Activated T-cell treated with anti-CD3 and anti-CD28 coated beads, Interleukin-2, amount 50 U/mL, for 24 hours (primary cell): ENCODE measurements at places on chromosomes 12 and 14.

- no peak for DNase-seq
Measured at GRCh38 chr14:54673193-54674045, 106.5 kb downstream of the SAMD4A start.

DNA sequence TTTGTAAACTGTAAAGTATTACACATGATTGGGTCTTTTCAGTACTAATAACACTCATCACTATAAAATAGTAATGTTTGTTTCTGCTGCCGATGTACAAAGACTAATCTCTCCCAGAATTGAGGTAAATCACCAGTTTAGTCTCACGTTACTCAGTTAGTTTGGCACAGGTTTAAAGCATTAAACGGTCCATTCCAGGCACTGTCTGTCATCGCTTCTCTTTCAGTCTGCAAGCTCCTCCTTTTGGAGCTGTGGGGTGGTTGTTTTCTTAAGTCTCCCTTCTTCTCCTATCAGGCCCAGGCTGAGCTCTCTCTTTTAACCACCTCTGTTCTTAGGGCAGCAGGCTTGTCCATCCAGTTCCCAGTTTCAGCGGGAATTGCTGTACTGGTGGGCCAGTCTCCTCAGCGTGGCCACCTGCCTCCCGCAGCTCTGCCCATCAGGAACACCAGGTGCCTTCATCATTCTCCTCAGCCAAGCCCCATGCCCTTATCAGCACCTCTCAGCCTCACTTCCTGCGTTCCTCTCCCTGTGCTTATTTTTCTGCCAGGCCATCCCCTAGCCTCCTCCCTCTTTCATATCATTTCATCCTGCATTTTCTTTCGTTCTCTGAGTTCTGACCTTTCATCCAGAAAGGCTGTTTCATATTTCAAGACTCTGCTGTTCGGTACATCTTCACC is 149.0 kb downstream of the TGFB3 start:
- no peak for DNase-seq

GRCh38 chr14:90617961-90618360 is 198.3 kb downstream of the TTC7B start:
- no peak for DNase-seq

- DNase-seq: no peak
Measured at GRCh38 chr14:91021991-91022621, 38.3 kb downstream of the RPS6KA5 start.

GRCh38 chr12:77847060-77847541 is 16.4 kb downstream of the NAV3 start:
- DNase-seq: no peak

GRCh38 chr14:58978343-58978742 is 210.1 kb upstream of the DAAM1 start:
- no peak for DNase-seq

- no peak for DNase-seq
Measured at GRCh38 chr12:14537088-14537487, 30.6 kb downstream of the PLBD1 start.

- DNase-seq: no peak
Measured at GRCh38 chr14:50647753-50648152, 20.4 kb downstream of the SAV1 start.

DNA sequence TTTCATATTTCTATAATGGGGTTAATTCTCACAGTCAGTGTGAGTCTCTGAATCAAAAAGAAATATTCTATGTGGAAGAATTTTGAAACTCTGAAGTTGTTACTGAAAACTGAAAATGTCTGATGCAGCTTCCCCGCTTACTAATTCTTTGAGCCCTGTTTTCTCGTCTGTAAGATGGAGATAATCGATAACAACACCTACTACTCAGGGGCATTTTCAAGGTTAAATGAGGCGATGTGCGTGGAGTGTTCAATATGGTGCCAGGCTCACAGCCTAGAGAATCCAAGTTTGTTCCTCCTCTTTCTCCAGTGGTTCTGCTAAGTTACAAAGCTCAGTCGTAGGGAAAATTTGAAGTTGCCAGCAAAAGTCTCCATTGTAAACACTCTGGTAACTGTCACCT is 391.4 kb downstream of the FUT8 start:
- DNase-seq: no peak

GRCh38 chr14:90301668-90302090 is 30.1 kb downstream of the NRDE2 start:
- DNase-seq: no peak

DNA sequence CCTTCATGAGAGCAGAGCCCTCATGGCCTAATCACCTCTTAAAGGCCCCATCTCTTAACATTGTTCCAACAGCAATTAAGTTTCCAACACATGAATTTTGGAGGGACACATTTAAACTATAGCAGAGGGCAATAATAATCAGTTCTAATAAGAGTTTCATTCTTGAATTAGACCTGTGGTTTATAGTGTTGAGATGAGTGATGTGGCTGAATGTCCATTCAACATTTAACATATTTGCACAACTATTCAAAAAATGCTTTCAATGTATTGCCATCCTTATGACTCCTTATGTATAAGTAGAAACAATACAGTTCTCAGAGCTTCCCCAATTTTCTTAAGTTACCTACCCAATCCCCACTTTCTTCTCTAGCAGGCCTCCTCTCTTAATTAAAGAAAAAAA is 21.5 kb downstream of the KLHL28 start:
- DNase-seq: no peak
